Suppressor macrophage (primary cell): ENCODE measurements at places on chromosomes 3 and 15.

DNA sequence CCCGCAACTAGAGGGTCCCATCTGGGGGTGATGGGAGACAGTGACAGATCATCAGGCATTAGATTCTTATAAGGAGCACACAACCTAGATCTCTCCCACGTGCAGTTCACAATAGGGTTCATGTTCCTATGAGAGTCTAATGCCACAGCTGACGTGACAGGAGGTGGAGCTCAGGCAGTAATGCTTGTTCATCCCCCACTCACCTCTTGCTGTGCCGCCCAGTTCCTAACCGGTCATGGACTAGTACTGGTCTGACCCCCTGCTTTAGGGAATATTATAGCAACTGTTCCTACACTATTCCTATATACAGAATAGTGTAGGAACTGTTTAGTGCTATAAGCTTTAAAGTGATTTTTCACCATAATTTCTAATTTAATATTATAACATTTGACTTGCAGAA, 128.1 kb upstream of the AZI2 start:
- DNase-seq: no peak

DNA sequence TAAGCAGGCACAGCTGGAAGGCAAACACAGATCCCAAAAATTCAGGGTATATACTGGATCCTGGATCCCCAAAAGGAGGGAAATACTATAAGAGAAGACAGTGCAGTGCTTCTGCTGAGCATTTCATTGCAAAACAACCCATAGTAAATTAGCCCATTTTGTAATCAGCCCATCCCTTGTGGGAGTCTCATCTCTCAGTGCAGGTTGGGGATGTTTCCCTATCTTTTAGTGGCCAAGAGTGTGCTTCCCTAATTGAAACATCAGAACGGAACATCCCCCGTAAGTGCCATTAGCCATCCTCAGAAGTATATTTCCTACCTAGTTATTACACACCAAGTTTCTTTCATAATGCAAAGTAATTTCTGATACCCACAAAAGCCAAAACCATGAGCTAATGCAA, 11.2 kb upstream of the MTMR14 start:
- DNase-seq: no peak

GRCh38 chr3:22685597-22685996, 517.5 kb upstream of the UBE2E2 start:
- DNase-seq: peak; percentile 11

DNA sequence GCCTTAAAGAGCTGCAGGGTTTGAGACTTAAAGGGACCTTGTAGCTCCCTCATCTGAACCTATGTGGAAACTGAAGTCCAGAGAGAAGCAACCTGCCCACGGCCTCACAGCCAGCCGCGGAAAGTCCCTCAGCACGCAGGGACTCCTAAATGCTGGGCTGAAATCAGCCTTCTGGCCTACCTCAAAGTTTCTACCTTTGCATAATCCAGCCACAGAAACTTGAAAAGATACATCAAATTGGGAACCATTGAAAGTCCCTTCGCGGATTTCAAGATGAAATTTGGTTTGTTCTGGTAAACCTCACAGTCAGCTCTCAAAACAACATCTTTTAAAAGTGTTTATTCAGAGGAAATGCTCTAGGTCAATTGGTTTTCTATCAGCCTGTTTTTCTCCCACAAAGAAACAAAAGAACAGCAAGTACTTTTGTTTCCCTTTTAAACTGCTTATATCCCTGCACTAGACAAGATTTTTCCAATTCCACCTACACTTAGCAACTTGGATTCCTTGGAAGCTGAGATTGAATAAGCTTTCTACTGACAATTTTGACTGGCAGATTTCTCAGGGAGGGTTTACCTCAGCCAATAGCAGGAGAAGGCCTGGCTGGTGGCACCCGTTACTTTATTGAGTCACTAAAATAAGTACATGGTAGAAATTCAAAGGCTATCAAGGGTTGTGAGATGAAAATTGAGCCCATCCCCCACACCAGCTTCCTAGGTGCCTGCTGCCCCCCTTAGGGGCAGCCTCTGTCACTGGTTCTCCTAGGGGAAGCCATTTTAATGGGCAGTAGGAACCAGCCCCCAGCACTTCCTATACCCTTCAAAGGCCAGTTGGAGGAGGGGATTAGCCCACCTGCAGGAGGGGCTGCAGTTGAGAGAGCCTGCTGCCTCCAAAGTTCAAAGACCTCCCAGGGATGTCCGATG, 171.2 kb downstream of the ADAMTS17 start:
- no peak for DNase-seq

DNA sequence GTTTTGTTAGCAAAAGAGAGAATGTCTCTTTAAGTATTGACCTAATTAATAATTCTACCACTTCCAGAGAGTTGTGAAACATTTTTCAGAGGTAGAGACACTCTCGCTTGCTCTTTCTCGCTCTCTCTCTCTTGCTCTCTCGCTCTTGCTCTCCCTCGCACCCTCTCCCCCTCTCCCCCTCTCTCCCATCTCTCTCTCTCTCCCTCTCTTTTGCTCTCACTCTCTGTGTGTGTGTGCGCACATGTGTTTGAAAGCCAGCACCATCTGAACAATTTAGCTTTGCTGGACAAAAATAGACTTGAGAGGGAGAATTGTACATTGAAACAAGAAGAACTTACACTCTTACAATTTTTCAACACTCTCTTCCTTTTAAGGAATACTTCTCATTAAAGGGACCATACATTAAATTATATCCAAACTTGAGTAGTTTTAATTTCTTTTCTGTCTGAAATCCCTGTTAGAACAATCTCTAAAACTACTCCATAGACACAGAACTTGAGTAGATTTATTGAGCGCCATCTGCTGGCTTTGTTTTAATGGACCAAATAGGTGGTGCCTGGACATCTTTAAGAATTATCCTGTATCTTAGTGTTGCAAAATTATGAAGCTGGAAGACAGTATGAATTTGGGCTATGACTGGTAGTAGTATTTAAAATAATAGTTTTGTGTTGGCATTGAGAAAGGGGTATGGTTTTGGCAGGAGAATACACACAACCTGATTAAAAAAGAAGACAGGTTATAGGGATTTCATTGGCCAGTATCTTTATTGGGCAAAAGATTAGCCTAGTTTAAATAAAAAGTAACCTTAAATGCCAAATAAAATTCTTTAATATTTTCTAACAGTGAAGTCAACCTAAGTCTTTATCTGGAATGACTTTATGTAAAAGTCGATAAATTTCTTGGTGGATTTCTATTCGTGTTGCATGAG, 124.6 kb downstream of the AKAP13 start:
- DNase-seq: peak; percentile 67

DNA sequence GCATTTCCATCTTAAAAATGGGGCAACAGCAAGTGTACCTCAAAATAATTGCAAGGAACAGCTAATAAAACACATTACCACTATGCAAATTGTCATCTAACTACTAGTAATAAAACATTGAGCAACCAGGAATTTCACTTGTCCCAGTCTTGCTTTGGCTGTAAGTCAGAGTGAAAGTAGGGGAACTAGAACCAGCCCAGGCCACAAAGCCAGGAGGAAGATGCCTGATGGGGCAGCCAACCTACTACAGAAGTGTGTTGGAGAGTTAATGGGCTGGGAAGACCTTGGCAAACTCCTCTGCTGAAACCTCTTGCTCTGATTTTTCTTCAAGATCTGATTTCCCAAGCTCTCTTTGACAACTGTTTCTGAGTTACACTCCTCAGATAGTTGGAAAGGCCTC, 40.2 kb upstream of the LPP start:
- DNase-seq: peak; percentile 55
